ENCODE measurements at places on chromosomes 3 and 15.
A peak's percentile ranks its signal among the peaks of the same experiment; 100 is the strongest.

DNA sequence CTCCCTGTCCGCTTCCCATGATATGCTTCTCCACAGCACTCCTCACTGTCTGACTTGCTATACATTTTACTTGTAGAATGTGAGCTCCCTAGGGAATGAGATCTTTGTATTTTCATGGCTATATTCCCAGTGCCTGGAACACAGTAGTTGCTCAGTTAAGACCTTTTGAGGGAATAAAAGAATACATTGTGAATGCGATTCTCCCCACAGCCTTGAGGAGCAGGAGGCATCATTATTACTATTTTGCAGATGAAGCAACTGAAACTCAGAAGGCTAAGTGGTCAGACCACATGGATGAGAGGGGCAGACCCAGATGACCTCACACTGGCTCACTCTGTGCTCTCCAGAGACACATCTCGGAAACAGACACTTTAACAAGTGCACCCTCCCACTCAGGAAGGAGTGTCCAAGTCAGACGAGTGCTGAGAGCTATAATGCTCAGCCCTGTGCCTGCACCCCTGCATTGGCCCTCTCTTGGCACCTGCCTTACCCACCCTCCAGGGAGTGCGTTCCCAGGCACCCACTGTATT, 46.8 kb downstream of the SST start:
- no peak for DNase-seq

DNA sequence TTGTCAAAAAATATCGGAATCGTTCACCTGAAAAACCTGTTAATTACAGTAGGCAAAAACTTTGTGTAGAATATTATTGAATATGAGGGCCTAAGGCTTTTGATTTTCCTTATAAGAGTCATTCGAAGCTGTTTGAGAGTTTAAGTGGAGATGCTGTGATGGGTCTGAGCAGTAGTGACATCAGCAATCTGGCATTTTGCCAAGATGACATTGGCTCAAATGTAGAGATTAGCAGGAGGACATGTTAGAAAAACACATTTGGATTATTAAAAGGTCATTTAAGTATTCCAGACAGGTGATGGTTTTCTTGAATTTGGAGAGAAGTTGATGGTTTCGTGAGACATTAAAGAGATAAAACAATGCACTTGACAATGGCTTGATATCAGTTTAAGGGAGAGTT, 12.9 kb downstream of the OR5AC2 start:
- no peak for DNase-seq

GRCh38 chr3:122758877-122759560, 34.6 kb downstream of the HSPBAP1 start:
- DNase-seq: no peak

DNA sequence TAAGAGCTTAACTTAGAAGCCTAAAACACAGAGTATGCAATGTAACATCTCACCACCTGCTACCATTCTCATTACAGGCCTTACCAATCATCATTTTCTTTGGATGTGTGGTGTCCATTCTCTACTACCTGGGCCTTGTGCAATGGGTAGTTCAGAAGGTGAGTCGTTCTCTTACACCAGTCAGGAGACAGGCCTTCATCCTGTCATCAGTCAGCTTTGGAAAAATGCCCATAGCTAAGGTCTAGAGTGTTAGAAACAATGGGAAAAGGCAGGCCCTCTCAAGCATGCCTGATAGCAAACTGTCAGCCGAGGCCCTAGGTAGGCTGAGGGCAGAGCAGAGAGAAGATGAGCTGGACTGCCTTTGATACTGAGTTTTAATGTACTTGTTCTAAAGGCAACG, 13.5 kb downstream of the SLC28A2 start:
- DNase-seq: no peak

DNA sequence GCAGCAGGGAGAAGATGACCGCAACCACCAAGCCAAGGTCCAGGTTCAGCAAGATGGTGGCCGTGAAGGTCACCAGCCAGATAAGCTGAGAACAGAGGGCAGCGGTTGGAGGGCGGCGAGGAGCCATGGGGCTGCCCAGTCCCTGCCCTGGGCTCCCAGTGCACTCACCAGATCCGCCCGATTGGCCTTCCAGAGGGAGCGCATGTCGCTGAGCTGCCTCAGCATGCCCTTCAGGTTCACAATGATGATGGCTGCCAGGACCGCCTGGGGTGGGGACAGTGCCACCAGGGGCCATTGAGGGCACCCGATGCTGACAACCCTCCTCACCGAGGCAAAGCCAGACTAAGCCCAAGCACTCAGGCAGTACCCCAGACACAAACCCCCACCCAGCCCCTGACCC, 5.4 kb downstream of the SLC26A6 start:
- no peak for DNase-seq

GRCh38 chr3:94423578-94423977, 360.7 kb downstream of the NSUN3 start:
- no peak for DNase-seq

DNA sequence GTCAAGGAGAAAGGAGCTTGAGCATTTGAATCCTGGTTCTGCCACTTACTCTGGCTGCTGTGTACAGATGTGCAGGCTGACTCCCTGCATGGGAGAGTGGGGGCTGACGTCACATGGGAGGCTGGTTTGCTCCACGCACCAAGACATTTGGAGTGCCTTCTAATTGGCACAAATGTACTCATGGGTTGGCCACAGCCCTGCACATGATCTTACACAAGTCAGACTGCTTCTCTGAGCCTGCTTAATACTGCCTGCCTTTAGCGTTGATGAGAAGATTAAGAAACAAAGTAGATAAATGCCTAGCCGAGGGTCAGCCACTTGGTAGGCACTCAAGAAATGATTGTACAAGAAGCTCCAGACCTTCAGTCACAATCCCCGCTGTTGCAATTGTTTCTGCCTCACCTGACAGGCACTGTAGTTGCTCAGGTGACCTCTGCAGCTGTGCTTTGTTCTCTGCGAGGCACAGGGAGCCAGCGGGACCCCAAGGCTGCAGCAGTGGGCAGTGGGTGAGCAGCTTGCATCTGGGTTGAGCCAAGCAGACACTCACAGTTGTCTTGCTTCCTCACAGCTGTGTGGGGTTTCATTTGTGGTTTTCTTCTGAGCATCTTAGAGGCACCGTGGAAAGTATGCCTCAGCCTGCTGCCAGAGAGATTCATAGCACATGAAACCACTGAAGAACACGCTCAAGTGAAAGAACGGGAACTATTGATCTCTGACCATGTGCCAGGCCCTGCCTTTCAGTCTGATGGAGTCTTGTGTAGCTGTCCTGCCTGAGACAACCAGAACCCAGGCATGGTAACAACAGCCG, 33.1 kb downstream of the GRK7 start:
- peak; percentile 70 for DNase-seq

DNA sequence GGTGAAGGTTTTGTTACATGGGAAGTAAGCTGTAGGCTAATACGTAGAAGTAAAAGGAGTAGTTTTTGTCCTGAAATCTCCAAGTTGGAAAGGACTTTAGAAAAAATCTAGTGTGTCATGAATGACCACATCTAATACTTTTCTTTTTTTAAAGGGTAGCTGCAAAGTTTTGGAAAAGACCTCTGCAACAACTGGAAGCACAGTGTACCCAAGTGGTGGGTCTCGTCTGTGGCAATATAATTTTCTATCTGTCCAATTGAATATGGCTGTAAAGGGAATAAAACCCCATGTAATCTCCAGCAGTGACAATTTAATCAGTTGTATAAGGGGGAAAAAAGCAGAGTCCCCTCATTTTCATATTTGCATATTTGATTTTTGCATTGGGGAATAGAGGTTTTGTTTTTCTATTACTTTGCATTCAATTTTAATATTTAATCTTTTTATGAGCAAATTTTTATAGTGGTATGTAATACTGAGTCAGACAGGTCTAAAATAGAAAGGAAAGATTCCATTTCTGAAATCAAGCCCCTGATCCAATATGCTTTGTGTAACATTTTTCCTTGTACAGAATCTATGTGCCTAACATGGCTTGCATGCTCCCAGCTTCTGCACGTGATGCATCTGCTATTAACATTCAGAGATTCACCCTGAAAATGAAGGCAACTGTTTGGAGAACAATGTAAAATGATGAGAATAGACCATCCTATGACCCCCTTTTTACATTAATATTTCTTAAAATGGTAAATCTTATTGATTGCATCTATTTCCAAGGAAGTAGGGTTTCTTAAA, 531.4 kb downstream of the ZIC1 start:
- no peak for DNase-seq

DNA sequence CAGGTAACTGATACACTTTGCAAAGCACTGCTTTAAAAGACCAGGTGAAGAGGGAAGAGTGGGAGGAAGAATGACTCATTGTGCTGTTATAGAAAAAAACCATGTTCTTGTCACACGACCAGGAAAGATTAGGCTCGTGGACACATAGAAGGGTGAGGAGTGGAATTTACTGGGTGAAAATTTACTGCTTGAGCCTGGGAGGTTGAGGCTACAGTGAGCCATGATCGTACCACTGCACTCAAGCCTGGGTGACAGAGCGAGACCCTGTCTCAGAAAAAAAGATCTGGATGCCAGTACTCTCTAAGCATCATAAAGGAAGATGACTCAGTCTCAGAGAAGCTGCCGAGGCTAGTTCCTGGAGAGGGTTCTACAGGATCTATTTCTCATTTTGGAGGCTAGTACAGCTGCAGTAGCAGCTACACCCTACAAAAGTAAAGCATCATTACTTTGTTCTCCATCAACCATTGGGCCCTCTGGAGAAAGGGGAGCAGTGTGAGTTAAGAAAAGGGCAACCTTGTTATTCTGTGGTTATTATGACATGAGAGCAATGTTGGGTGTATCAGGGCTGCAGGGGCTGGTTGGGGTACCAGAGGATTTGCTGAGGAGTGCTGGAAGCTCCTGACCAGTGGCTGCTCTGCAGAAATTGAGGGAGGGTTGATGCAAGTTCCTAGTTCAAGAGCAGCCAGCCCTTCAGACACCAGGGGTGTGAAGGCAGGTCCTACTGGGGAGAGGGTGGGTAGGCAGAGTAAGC, 75.4 kb downstream of the CMTM8 start:
- peak; percentile 47 for DNase-seq

GRCh38 chr3:13764161-13764560, 115.7 kb downstream of the WNT7A start:
- DNase-seq: no peak

DNA sequence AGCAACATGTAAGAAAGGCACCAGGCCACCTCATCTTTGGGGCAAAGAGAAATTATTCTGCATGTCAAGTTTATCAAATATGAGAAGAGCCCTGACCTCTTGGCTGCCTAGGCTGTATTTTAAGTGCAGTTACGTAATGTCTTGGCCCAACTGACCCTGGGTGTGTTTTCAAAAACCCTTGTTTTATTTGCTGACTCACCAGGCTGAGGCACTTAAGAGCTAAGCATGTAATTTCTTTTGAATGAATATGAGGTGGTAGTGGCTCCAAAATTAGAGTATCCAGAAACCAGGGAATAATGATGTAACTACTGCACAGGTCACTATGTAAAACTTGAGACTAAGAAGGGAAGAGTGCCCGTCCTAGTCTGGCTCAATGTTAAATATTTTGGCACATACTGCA, 24.3 kb downstream of the PGPEP1L start:
- no peak for DNase-seq

DNA sequence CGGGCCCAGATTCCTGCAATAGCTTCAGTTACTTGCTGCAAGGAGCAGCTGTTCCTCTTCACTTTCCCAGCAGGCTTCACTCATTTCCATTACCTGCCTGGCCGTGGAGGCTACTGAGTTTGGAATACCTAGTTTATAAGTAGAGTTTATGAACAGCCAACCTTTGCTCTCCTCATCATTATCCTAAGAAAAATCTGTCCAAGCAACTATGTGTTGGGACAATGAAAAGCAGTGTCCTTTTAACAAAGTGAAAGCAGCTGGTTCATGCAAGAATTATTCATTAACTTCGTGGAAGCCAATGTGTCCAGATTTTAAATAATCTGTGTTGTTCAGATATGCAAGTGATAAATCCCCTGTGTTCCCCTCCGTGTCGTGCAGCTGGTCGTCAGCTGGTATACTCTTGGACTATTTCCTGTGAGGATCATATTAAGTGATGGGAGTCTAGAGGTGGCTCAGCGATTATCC, 39.3 kb upstream of the SSR3 start:
- no peak for DNase-seq

DNA sequence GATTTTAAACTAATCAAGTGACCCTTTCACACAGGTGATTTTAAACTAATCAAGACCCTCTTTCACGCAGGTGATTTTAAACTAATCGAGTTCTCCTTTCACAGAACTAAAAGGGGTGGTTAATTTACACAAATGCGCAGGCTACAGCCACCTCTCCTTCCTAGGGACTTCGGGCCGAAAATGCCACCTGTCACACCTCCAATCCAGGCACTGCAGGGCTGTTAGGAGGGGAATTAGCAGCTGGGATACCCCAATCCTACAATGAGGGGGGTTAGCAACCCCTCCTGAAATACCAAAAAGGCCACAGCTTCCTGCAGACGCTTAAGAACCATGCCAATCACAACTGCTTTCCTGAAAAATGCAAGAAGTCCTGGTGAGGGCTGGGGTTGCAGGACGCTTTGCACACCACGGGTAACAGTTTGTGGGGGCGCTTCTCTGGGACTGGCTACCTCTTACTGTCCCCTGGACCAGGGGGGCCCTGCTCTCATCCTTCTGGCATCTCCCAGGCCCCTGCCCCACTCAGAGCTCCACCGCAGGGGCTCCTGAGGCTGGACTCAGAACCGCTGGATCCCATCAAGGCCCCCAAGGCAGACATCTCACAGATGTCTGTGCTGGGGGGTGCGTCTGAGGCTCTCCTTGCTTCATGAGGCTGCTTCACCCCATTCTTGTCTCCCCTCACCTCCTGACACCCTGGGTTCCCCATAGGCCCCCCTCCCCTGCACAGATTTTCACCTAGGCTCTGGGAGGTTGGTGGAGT, 145.9 kb downstream of the OR4M2 start:
- no peak for DNase-seq

- DNase-seq: no peak
These were observed 2.0 kb upstream of the RPUSD2 start for GRCh38 chr15:40567111-40567510.

GRCh38 chr3:5012367-5012766, 33.1 kb downstream of the BHLHE40 start:
- DNase-seq: no peak

- DNase-seq: no peak
These were observed 75.1 kb downstream of the LDHAL6B start for GRCh38 chr15:59281699-59282098.

GRCh38 chr3:156793851-156794250, 32.3 kb upstream of the LEKR1 start:
- DNase-seq: no peak

GRCh38 chr3:100852840-100853239, 140.4 kb downstream of the ABI3BP start:
- DNase-seq: no peak

- no peak for DNase-seq
These were observed 33.4 kb downstream of the MYO1E start for GRCh38 chr15:59339252-59339672.

- no peak for DNase-seq
These were observed 182.2 kb downstream of the FNDC3B start for GRCh38 chr3:172221547-172221946.

GRCh38 chr15:95948411-95948810, 382.1 kb upstream of the NR2F2 start:
- no peak for DNase-seq

- DNase-seq: peak; percentile 6
These were observed at the start of the genes CHDH and IL17RB for GRCh38 chr3:53846134-53846850. CHDH (minus strand) TSS chr3:53846419; CDS start chr3:53824008, 22,411 bp downstream. IL17RB (plus strand) TSS chr3:53846568; CDS start chr3:53846589, 21 bp downstream.

Measured in CD4-positive, alpha-beta memory T cell (primary cell).